Activated CD4-positive, alpha-beta T cell treated with anti-CD3 and anti-CD28 coated beads for 24 hours (primary cell): ENCODE measurements at places on chromosomes 2 and 18.

- peak; percentile 0 for DNase-seq
These were observed 107.2 kb upstream of the L3MBTL4 start for GRCh38 chr18:6521803-6522418.

- no peak for DNase-seq
These were observed 5.5 kb upstream of the HNRNPA3 start for GRCh38 chr2:177207101-177207500.

- no peak for DNase-seq
These were observed 51.4 kb downstream of the LINC00305 start for GRCh38 chr18:64097497-64097896.

DNA sequence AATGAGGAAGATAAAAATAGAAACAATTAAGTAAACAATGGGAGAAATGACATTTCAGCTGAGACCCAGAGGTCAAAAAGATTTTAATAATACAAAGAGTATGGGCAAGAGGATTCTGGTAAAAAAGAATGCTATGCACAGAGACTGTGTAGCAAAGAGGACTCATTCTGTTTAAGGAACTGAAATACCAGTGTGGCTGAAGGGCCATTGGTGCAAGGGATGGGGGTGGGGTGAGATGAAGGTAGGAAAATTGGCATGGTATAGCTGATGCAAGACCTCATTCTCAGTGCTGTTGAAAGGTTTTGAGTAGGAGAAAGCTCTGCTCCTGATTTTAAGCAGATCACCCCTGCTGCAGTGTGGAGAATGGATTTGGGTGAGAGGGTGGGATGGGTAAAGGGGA lies 10.8 kb downstream of the GALNT1 start:
- DNase-seq = no peak

GRCh38 chr18:57423821-57424220 lies 11.4 kb upstream of the ONECUT2 start:
- no peak for DNase-seq

- no peak for DNase-seq
These were observed 109.0 kb downstream of the EIPR1 start for GRCh38 chr2:3268705-3269029.

DNA sequence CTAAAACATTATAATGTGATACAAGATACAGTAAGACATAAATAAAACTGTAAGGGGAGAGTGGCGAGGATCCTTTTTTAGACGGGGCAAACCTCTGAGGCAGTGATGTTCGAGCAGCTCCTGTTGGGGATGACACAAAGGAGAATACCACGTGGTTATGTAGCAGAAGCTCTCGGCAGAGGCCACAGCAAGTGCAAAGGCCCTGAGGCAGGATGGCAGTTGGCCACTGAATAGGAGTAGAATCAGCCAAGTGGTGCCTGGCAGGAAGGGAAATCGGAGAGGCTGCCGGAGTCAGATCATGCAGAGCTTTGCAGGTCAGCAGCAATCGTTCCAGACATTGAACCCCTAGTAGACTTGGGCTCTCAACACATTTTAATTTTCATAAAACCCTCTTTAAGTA lies 19.1 kb downstream of the NOSTRIN start:
- no peak for DNase-seq

- DNase-seq = no peak
These were observed 129.5 kb downstream of the ICOS start for GRCh38 chr2:204066051-204066450.

- DNase-seq = no peak
These were observed 184.1 kb downstream of the ACKR3 start for GRCh38 chr2:236753606-236754270.

- no peak for DNase-seq
These were observed 129.5 kb downstream of the RHBDD1 start for GRCh38 chr2:226965376-226965775.

GRCh38 chr2:71101656-71102055 lies 28.4 kb downstream of the MCEE start:
- no peak for DNase-seq

GRCh38 chr2:241896746-241897201 lies 27.2 kb downstream of the RTP5 start:
- DNase-seq = no peak

GRCh38 chr2:188588235-188588634 lies 296.6 kb downstream of the GULP1 start:
- DNase-seq = no peak

GRCh38 chr2:158664987-158665386 lies 130.1 kb upstream of the DAPL1 start:
- no peak for DNase-seq

GRCh38 chr18:63534615-63535014 lies 7.6 kb upstream of the SERPINB12 start:
- DNase-seq = no peak

DNA sequence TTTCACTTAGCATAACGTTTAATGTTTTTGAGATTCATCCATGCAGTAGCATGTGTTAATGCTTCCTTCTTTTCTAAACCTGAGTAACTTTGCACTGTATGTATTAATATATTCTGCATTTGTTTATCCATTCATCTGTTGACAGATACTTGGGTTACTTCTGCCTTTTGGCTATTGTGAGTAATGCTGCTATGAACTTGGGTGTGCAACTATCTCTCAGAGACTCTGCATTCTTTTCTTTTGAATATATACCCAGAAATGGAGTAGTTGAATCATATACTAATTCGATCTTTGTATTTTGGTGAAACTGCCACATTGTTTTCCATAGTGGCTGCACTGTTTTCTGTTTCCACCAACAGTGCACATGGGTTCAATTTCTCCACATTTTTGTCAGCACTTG lies 128.3 kb downstream of the SH3BP4 start:
- no peak for DNase-seq
